ENCODE measurements at places on chromosomes 7 and 10.

GRCh38 chr10:75530299-75530698 is 98.9 kb downstream of the LRMDA start:
- peak; percentile 58 for DNase-seq

- DNase-seq = no peak
Measured at GRCh38 chr10:45199205-45199740, 116.1 kb downstream of the OR13A1 start.

- peak; percentile 77 for DNase-seq
Measured at GRCh38 chr7:155252444-155252887, 45.2 kb upstream of the INSIG1 start.

DNA sequence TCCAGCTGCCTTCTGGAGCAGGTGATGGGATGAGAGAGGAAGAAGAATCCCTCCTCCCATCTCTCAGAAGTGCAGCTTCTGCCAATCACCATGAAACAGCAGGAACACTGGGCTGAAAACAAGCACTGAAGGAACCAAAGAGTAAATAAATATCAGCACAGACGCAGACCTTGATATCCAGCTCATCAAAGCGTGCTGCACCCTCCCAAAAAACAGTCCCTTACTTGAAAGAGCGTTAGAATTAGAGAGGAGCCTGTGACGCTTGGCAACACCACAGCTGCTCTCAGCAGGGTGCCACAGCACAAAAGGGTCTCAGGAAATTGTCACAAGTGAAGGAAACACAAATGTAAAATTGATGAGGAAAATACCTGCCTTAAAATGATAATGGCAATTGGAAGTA is 39.5 kb downstream of the KLF6 start:
- no peak for DNase-seq

DNA sequence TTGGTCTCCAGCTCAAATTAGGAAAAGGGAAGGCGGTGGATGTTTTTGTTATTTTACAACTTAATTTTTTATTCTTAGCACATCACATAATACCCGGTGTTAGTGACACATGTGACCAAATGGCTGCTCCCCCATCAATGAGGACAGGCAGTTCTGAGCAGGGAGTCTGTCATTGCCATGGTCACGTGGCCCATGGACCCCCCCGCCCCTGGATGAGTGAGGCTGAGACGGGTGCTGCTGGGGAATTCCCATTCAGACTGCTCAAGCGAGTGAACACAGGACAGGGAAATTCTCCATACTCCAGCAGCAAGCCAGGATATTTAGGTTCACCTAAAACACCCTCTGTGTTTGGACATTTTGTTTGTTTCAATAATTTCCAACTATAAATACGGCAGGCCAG is 34.7 kb upstream of the SLC35B4 start:
- no peak for DNase-seq

- no peak for DNase-seq
Measured at GRCh38 chr7:149688836-149689235, 84.6 kb downstream of the ZNF467 start.

DNA sequence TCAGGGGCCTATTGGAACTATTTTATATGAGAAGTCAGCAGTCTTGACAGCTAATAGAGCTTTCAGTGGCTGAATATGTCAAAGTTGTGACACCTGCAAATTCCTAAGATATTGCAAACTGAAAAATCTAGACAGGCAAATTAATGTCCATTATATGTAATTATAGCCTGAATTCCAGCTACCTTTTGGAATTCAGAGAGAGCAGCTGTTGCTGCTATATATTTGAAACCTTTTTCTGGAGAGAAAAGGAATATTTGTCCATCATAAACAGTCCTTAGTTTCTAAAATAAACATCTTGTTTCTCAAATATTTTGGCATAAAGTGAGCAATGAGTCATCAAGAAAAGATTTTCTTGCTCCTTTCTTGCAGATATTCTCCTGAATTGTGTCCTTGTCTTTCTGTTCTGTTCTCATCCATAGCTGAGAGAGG is 408.9 kb upstream of the SEMA3D start:
- DNase-seq = peak; percentile 77

DNA sequence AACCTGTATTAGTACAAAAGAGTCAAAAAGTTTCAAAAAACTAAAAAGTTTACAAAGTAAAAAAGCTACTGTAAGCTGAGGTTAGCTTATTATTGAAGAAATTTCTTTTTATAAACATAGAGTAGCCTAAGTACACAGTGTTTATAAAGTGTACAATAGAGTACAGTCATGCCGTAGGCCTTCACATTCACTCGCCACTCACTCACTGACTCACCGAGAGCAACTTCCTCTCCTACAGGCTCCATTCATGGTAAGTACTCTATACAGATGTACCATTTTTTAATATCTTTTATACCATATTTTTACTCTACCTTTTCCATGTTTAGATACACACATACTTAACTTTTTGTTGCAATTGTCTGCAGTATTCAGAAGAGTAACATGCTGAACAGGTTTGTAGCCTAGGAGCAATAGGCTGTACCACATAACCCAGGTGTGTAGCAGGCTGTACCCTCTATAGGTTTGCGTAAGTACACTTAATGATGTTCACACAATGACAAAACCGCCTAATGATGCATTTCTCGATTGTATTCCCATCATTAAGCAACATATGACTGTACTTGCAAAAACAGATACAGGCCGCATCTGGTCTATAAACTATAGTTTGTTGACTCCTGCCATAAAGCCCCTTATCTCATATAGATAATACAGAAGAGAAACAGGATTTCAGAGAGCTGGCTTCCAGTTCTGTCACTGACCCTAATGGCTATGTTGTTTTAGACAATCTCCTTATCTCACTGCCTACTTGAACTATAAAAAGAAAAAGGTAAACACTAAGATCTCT is 438.8 kb downstream of the HTR7 start:
- peak; percentile 96 for DNase-seq

DNA sequence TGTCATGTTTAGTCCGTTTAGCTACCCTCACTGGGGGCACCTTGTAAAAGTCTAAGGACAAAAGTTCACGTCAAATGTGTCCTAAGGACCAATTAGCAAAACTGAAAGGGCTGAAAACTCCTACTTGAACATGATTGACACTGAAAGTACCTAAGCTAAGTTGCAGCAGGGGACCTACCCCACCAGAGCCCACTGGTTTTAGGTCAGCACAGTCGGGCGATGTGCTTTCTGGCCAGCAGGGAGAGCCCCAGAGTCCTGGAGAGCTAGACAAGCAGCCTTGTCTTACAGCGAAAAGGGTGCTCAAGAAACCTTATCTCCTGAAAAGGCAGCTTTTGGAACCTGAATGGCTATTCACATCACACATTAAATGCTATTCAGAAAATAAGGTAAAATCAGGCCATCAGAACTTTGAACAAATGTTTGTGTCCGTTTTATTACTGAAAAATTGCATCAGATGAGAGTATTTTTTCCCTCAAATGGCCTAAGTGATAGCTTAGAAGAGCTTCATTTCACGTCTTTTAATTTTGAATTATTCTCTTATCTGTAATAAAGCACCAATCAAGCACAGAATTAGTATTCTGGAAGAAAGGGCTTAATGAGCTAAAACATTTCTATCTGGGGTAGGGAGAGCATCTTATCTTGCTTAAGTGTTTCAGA is 52.2 kb upstream of the MKI67 start:
- peak; percentile 6 for DNase-seq

- DNase-seq = no peak
Measured at GRCh38 chr7:35430547-35431153, 176.8 kb upstream of the TBX20 start.

- peak; percentile 64 for DNase-seq
Measured at GRCh38 chr7:44104860-44105771, 971 bp downstream of the AEBP1 start.

GRCh38 chr10:124364674-124365073 is 54.0 kb downstream of the OAT start:
- DNase-seq = no peak

GRCh38 chr10:130024779-130025325 is 60.8 kb upstream of the EBF3 start:
- no peak for DNase-seq

DNA sequence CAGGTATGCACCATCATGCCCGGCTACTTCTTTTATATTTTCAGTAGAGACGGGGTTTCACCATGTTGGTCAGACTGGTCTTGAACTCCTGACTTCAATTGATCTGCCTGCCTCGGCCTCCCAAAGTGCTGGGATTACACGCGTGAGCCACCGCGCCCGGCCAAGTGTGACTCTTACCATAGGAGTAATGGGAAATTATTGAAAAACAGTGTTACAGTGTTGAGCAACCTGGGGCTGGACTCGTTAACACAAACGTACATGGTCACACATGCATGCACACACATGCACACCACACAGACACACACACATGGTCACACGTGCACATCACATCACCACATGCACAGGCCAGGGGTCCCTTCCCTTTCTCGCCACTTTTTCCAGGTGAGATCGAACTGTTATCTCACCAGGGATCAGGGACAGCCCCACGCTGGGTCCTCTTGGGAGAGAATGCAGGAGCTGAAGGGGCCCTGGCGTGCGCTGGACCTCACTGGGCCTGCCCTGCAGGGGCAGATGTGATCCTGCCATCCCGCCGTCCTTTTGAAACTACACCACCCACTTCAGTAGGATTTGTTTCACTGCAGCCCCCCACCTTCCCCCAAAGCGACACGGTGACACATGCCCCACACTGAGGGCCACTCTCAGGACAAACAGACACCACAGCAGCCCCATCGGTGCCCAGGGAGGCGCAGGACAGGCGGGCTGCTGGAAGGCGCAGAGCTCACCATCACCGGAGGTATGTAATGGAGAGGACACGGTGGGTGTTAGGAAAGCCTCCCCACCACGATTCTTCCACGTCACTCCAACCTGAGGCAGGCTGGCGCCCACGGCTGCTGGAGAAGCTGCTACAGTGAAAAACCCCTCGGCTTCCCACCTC is 10.2 kb downstream of the RADIL start:
- no peak for DNase-seq

DNA sequence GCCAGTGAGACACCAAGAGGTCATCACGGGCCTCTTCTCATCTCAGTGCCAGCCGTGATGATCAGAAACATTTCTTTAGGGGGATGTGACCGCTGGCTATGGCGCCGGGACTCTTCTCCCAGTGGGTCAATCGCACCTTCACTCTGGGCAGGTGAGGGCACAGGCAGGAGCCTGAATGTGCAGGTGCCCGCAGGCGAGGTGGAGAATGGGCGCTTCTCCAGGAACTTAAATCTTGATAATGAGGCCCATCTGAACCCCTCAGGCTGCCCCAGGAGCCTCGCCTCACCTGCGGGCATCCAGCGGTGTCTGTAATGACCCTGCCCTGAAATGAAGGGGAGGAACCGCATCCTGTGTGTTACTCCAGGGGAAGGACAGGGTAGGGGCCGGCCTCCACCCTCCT is 204.7 kb downstream of the ADARB2 start:
- DNase-seq = no peak

DNA sequence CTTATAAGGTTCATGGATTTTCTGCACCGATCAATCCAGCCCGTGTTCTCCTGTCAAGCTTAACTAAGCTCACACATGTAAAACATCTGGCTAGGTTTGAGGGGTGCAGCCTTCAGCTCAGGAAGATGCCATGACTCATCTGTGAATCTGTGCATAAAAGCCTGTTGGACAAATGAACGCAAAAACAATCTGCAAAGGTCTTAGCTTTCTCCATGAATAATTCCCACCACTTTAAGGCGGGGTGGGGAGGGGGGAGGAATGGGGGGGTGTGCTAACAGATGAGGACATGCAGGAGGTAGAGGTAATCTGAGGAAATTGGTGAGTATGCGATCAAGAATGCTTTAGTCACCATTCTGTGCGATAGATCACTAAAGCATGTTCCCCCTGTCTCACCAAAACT is 4.8 kb downstream of the DOCK4 start:
- peak; percentile 79 for DNase-seq

DNA sequence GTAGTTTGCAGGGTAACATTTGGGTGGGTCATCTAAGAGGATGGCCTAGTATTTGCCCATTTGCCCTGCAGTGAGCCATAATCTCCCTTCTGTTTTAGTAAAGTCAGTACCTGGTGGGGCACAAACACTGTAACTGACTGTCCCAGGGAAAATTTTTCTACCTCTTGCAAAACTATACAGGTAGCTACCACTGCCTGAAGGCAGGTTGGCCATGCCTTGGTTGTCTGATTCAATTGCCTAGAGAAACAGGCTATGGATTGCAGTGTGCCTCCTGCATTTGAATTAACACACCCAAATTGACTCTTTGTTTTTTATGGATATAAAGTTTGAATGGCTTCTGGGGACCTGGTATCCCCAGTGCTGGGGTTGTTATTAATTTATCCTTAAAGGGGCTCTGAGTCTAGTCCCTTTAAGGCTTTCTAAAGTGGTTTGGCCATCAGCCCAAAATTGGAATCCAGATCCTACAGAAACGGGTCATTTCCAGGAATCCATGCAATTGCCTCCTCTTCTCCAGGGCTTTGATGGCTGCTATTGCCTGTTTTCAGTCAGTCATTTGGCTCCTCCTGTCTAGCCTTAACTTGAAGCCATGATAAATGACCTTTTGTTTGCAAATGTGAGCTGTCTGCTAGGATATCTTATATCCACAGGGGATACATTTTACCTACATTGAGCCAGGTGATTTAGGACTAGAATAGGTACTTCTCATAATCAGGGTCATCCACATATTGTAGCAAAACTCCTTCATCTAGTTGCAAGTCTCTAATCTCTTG is 89.1 kb downstream of the STRA8 start:
- DNase-seq = no peak

- no peak for DNase-seq
Measured at GRCh38 chr7:74010407-74010806, 17.6 kb upstream of the ELN start.

GRCh38 chr10:26780793-26781601 is 79.8 kb downstream of the ABI1 start:
- DNase-seq = peak; percentile 96
